ENCODE measurements at places on chromosomes 2 and 18.

DNA sequence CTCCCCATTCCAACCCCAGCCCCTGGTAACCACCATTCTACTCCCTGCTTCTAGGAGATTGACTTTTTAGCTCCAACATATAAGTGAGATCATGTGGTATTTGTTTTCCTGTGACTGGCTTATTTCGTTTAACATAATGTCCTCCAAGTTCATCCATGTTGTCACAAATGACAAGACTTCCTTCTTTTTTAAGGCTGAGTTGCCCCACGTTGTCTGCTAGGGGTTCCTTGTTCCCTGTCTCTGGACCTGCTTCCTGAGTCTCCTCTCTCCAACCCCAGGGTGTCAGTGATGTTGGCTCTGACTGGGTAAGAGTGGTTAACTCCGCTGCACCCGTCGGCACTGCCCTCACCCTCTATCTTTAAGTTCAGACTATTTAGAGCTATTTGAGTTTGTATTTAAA is 175.2 kb downstream of the SH3RF3 start:
- DNase-seq: no peak

- no peak for DNase-seq
Measured at GRCh38 chr2:137180012-137180411, 414.7 kb downstream of the THSD7B start.

- no peak for DNase-seq
Measured at GRCh38 chr2:218517434-218518206, 50.5 kb downstream of the USP37 start.

GRCh38 chr2:173982918-173983317 is 17.7 kb upstream of the SP3 start:
- DNase-seq: no peak

DNA sequence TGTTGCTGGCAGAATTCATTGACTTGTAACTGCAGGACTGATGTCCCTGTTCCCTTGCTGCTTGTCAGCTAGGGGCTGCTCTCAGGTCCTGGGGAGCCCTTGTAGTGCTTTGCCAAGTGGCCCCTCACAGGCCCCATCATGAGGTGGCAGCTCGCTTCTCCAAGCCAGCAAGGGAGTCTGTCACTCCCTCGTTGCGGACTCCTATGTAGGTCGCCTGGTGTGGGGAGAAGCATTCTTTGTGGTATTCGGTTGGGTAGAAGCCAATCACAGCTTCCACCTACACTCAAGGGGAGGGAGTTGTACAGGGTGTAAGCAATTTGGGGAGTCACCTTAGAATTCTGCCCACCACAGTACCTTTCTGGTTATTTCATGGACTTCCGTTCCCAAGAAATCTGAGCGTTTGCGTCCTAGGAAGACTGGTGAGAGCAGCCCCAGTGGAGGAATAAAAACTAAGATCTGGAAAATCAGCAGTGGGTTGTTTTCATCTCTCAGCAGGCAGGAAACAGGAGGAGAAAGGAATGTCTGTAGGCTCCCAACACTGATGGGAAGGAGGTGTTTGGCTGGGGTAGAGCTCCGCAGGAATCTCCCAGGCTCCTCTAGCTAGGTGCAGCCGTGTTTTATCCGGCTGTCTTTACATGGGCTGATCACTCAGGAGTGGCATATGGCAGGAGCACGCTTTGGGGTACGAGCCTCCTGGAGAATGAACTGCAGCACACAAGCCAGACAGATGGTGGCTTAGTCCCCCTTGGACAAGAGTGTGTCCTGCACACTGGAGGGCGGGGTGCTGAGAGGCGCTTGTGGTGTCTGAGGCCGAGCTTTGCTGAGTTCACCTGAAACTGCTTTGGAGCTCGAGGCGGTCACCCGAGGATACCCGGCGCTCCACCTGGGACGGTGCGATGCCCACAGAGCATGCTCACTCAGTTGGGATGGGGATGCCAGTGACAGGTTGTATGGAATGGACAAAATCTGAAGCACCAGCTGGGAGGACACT is 58.3 kb downstream of the LDLRAD4 start:
- DNase-seq: no peak

DNA sequence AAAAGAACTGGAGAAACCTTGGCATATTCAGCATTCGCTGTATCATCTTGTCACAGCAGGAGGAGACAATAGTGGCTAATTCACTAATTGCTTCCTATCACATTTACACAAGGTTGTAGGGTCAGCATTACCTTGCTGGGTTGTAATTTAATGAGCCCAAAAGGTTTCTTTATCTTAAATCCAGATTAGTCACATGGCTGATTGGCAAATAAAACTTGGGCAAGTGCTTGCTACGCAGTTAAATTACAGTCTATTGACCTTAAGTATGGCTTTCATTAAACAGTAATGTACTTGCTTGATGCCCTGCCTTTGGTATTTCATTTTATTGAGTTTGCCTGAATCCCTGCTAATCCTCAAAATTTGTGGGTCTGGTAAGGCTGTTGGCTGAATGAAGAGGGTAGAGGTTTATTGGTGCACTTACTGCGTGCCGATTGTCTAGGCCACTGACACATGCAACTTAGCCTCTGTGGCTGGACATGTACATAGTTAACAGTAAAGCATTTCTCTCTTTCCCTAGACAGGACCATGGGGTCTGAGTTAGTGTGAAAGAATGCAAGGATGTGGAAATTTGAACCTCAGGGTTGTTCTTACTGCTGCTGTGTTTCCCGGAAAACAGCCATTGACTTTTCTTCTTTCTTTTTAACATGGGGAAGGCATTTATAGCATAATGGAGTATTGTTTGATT is 34.3 kb downstream of the FMNL2 start:
- DNase-seq: no peak

- DNase-seq: no peak
Measured at GRCh38 chr2:211709389-211709788, 829.2 kb downstream of the ERBB4 start.

DNA sequence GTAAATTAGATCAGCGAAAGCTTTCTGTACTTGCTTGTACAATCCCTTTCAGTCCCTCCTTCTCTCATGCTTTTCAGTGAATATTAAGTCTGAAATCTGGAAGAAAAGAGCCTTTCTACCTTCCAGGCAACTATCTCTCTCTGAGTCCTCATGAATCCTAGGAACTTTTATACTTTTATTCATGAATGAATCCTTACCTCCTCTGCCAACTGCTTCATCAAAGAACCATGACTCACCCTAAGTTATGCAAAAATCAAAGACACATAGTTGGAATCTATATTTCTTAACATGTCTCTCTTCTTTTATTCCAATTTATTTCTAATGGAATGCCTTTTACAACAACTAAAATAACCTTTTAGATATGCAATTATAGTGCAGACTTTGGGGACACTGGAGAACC is 394.2 kb downstream of the CLIP4 start:
- no peak for DNase-seq

DNA sequence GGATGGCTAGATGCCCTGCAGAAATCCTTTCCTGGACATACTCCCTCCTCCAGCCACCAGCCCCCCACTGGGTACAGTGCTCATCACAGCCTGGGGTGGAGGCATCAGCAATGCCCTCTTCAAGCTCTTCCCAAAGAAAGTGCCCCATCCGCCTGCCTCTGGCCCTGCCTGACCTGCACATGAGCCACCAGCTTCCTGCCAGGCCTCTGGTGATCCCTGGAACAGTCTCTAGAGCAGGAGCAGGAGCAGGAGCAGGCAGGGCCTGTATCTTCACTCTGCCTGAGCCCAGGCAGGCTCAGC is 54.1 kb upstream of the CAB39 start:
- DNase-seq: no peak

DNA sequence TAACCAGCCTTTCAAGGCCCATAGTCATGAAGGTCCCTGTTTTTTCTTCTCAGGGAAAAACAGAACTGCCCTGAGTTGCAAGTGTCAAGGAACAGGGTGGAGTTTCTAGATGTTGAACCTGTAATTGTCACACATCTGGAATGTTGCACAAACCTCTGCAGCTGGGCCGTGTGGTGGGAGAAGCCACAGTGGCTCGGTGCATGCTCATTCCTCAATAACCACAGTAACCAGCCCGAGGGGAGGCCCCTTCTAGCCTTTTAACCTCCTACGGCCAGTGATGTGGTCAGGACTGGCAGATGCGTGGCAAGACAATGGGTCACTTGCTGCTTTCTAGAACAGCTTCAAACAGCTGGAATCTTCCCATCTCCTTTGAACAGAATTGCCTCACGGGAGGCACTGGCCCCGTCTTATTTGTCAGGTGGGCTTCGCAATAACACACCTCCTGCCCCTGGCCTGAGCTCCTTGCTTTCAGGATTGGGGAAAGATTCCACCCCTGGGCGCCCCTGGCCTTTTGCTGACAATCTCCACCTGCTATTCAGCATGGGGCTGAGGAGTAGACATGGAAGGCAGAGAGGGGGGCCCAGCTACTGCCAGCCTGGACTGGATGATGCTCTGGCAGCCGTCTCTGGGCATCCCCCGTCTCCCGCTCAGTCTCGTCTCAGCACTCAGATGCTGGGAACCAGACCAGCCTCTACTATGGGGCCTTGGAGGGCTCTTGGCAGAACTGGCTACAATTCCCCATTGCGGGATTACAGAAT is 102.9 kb downstream of the KLHL29 start:
- DNase-seq: no peak

GRCh38 chr2:178449700-178450523 is 1.1 kb downstream of the PRKRA start:
- DNase-seq: no peak

DNA sequence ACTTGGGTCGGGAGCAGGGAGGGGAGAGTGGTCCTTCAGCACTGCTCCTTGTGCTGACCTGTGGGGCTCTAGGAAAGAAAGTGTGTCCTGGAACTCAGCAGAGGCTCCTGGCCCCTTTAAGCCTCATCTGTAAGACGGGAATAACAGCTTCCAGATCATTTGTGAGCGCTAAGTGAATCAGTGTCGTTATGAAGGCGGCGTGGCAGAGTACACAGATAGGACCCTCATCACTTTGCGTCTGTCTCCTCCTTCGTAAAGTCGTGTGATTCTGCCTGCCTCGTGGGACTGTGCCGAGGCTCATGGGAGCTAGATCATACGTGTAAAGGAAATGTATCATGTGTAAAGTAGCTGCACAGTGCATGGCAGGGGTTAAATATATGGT is 18.6 kb downstream of the COLEC11 start:
- DNase-seq: no peak

GRCh38 chr18:8963876-8964275 is 138.6 kb upstream of the NDUFV2 start:
- no peak for DNase-seq

DNA sequence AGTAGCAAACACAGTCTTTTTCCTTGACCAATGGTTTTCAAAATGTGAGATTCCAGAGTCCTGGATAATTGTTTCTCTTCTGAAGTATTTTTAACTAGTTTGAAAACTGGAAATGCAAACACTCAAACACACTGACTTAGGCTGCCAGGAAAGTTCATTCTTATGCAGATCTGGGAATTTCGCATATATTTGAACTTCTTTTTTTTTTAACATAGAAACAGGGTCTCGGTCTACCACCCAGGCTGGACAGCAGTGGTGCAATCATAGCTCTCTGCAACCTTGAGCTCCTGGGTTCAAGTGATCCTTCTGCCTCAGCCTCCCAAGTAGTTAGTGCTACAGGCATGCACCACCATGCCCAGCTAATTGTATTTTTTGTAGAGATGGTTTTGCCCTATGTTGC is 79.6 kb downstream of the DYM start:
- no peak for DNase-seq

- DNase-seq: no peak
Measured at GRCh38 chr2:12302140-12302539, 414.6 kb upstream of the TRIB2 start.

DNA sequence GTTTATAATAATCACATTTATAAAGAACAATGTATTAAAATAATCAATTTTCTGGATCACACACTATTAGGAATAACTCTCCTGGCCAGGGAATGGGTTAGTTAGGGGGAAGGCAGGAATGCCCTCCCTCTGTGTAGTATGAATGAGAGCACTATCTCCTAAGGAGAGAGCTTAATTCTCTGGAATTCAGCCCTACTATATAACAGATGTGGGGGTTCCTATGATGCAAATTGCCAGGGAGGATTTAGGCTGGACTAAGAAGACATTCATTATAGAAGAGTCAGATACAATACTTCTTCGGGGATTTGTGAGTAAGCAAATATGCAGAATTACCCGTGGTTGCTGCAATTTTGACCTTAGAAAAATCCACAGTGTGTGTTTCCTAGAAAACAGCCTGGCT is 250.1 kb upstream of the VRK2 start:
- peak; percentile 46 for DNase-seq

DNA sequence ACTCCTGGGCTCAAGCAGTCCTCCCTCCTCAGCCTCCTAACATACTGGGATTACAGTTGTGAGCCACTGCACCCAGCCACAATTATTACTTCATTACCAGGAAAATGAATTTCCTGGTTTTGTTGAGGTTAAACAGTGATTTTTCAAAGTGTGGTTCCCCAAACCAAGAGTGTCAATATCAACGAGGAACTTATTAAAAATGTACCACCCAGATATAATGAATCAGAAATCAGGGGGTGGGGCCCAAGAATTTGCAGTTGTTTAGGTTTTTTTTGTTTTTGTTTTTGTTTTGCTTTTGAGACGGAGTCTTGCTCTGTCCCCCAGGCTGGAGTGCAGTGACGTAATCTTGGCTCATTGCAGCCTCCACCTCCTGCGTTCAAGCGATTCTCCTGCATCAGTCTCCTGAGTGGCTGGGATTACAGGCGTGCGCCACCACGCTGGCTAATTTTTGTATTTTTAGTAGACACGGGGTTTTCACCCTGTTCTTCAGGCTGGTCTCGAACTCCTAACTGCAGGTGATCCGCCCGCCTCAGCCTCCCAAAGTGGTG is 94.1 kb downstream of the WDSUB1 start:
- DNase-seq: no peak

Data from H1 (cell line).